ENCODE measurements at places on chromosomes 16 and 17. TPM values are rescaled to one million over a fixed set of nuclear protein-coding genes. Genes with fewer than 3 reads are reported as not detected.

DNA sequence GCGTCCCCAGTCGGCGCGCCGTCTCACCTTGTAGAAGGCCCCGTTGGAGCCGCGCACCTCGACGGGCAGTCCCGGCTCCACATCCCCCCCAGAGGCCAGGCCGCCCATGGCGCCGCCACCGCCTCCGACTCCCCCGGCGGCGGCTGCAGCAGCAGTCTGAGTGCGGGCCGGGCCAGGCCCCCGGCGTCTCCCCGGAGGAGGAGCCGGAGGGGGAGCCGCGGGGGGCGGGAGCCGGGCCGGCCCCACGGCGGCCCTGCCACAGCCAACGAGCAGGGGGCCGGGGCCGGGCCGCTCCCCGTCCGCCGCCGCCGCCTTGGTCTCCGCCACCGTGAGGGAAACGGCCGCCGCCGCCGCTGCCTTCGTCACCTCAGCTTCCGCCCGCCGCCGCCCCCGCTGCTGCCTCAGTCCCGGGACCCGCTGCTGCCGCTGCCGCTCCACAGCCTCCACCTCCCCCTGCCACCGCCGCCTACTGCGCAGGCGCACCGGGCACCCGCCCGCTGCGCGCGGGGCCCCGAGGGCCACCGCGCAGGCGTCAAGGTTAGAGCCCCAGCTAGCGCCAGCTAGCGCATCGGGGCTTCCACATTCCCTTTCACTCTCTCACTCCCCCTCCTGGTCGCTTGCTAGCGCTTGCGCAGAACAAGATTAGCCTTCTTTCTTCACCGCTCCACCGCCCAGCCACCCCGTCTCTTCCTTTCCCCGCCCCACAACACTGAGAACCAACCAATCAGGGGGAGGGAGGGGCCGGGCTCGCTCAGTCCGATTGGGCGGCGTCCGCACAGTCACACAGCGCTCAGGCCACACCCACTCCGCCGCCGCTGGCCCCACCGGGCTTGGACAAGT is at the start of gene FXR2:
Gene FXR2, minus strand, starts transcription at position 473 of the 840 bp plus-strand sequence. Its CDS starts 365 bp downstream, at position 108.
- peaks cover 8% of the 10 kb centered on the region for H3K36me3 ChIP-seq
- DNase-seq: peak; percentile 98
- peak within 1 kb of the TSS; percentile 74 for H3K4me3 ChIP-seq
- H3K27ac ChIP-seq: peak within 1 kb of the TSS; percentile 66

DNA sequence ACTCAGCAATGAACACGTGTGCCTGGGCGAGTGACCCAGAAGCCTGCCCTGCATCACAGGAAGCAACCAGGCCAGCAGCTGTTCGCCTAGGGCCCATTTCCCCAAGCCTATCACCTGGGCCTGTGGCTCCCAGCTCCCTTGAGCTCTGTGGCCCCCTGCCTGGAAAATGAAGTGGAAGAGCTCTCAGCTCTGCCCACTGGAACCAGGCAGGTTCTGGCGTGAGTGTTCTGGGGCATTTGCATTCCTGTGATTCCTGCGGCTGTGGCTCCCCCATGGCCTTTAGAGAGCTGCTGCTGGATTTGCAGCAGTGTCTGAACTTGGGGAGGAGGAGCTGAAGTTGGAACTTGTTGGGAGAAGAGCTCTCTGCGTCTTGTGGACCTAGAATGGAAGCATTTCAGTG is 22.8 kb downstream of the PGS1 start:
- peaks cover 1% of the 10 kb centered on the region for H3K4me1 ChIP-seq
- H3K27ac ChIP-seq: no peak overlapping the region
- no peak for DNase-seq
- no peaks in the 10 kb centered on the region for H3K27me3 ChIP-seq

DNA sequence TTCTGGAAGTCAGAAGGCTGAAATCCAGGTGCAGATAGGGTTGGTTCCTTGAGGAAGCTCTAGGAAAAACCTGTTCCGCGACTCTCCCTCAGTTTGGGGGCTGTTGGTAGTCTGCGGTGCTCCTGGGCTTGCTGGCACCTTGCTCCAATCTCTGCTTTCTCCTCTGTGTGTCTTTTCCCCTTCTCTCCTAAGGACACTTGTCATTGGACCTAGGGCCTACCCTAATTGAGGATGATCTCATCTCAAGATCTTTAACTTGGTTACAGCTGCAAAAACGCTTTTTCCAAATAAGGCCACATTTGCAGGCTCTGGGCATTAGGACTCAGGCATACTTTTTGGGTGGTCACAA is 12.9 kb upstream of the CACNG4 start:
- H3K4me1 ChIP-seq: no peaks in the 10 kb centered on the region
- no peaks in the 10 kb centered on the region for H3K36me3 ChIP-seq
- H3K27me3 ChIP-seq: no peaks in the 10 kb centered on the region
- DNase-seq: no peak

GRCh38 chr16:51405361-51405760 is 254.3 kb upstream of the SALL1 start:
- no peak overlapping the region for H3K4me3 ChIP-seq
- no peaks in the 10 kb centered on the region for H3K4me1 ChIP-seq
- H3K27me3 ChIP-seq: no peaks in the 10 kb centered on the region
- DNase-seq: no peak
- H3K27ac ChIP-seq: no peak overlapping the region

DNA sequence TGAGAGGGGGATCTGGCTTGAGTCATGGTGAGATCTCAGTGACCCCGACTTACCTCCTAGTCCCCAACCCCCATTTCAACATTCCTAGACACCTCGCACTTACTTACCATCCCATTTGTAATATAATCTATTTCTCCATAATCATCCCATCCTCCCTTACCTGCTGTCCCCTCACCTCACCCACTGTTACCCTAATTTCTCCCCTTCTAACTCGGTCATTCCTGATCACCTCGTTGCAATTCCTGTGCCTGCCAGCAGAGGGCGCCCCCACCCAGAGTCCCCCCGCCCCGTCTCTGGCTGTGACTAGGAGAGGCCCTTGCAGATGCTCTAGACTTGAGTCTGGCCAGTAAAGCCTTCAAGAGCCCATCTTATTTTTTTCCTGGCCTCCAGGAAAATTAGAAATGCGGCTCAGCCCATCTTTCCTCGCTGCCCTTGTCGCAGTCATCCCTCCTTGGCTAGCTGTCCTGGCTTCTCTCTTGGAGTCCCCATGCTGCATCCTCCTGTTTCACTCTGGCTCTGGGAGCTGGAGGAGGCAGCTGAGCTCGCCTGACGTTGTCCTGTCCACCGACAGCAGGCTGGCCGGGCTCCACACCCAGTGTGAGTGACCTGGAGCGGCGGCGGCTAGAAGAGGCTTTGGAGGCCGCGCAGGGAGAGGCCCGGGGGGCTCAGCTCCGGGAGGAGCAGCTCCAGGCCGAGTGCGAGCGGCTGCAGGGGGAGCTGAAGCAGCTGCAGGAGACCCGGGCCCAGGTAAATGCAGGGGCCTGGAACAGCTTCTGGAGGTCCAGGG is 5.0 kb downstream of the TBKBP1 start:
- no peak overlapping the region for H3K4me3 ChIP-seq
- H3K36me3 ChIP-seq: no peaks in the 10 kb centered on the region
- no peak overlapping the region for H3K27ac ChIP-seq
- no peaks in the 10 kb centered on the region for H3K27me3 ChIP-seq

GRCh38 chr16:55477736-55478135 is 1.3 kb upstream of the MMP2 start:
- no peak overlapping the region for H3K4me3 ChIP-seq
- no peaks in the 10 kb centered on the region for H3K4me1 ChIP-seq
- H3K27me3 ChIP-seq: peaks cover 3% of the 10 kb centered on the region
- no peaks in the 10 kb centered on the region for H3K36me3 ChIP-seq
- DNase-seq: no peak

DNA sequence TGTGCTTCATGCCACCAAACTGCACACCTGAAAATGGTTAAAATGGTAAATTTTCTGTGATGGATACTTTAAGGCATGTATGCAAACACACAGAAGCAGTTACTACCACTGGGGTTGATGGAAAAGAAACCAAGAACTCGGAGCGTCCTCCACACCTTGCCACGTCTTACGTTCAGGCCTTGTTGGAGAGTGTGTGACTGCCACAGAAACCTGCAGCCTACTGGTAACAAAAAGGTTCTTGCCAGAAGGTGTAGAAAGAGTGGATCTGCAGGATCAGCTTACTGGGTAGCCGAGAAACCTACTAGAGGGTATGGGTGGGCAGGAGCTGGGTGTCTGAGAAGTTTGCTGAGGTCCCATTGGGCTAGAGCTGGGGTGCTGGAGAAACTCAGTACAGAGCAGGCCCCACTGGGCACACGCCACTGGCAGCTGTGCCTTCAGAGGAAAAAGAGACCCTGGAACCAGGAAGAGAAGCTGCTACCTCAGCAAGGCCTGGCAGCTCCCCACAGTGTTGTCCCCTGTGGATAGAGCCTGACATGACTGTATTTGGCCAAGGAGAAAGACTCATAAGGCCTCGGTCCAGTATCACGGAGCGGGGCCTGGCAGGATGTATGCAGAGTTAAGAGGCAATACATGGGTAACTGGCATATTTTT is 204.6 kb downstream of the SEC14L1 start:
- DNase-seq: no peak
- H3K36me3 ChIP-seq: no peaks in the 10 kb centered on the region
- no peak overlapping the region for H3K27ac ChIP-seq
- no peak overlapping the region for H3K4me3 ChIP-seq
- no peaks in the 10 kb centered on the region for H3K27me3 ChIP-seq

- peak overlapping the region; percentile 56 for H3K4me3 ChIP-seq
- H3K4me1 ChIP-seq: peaks cover 29% of the 10 kb centered on the region
- H3K36me3 ChIP-seq: peaks cover 7% of the 10 kb centered on the region
Measured at GRCh38 chr16:81036751-81037350, 1.2 kb downstream of the ATMIN start.

DNA sequence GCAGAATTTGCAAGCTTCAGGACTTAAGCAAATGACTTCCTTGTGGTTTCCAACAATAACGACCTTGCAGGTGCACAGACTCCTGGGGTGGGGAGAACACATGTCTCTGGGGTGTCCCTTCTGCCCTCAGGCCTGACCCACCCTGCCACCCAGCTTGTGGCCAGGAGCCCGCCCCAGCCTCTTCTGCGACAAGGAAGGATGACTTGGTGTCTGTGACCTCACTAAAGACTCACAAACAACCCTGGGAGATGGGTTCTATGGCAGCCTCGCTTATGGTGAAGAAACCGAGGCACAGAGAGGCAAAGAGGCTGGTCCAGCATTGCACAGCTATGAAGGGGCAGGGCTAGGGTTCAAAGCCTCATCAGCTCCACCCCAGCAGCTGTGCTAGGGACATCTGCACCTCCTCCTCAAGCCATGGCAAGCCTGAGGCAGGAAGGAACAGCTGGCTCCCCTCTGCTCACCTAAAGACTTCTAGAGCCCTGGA is 2.6 kb downstream of the ATP2A3 start:
- peak overlapping the region; percentile 7 for H3K4me3 ChIP-seq
- H3K27me3 ChIP-seq: no peaks in the 10 kb centered on the region
- peaks cover 69% of the 10 kb centered on the region for H3K4me1 ChIP-seq

DNA sequence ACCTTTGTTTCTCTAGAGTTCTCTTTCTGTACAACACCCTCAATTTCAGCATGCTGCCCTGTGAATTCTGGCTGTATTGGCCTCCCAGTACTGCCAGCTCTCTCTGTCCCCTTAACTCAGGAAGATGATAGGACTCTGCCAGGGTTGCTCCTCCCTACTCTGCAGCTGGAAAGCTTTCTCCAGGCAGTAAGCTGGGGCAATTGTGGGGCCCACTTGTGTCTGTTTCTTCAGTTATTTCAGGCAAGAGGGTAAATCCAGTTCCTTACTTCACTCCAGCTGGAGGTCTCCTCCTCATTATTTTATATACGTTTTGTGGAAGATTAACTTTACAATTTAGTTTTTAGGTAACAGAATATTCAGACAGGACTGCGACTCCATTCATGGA is 9.9 kb downstream of the C17orf100 start:
- no peaks in the 10 kb centered on the region for H3K27me3 ChIP-seq
- DNase-seq: no peak
- no peaks in the 10 kb centered on the region for H3K36me3 ChIP-seq
- no peak overlapping the region for H3K27ac ChIP-seq
- peaks cover 15% of the 10 kb centered on the region for H3K4me1 ChIP-seq

- no peak overlapping the region for H3K27ac ChIP-seq
- DNase-seq: no peak
- peaks cover 26% of the 10 kb centered on the region for H3K36me3 ChIP-seq
- no peaks in the 10 kb centered on the region for H3K4me1 ChIP-seq
- H3K4me3 ChIP-seq: no peak overlapping the region
- H3K27me3 ChIP-seq: no peaks in the 10 kb centered on the region
Measured at GRCh38 chr16:287298-287811, 4.4 kb downstream of the PDIA2 start.

- H3K27ac ChIP-seq: peak overlapping the region; percentile 99
- no peak for DNase-seq
- H3K4me3 ChIP-seq: peak overlapping the region; percentile 95
- peaks cover 44% of the 10 kb centered on the region for H3K4me1 ChIP-seq
Measured at GRCh38 chr17:68248199-68248825, 469 bp downstream of the AMZ2 start.

DNA sequence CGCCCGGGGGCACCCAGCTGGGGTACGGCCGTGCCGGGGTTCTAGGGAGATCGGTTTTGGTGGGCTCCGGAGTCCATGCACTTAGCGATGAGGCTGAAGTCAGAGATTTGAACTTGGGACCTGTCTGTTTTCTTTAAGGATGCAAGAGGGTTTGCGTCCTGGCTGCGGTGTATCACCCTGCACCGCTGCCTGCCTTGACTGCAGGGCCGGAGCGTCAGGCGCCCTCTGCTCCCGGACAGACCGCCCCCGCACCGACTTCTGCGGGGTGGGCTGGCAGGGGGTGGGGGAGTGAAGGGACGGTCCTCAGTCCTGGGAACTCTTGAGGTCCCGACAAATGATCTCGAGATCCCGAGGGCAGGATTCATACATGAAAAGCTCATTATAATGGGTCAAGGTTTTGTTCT is 701 bp downstream of the PDP2 start:
- H3K36me3 ChIP-seq: peaks cover 18% of the 10 kb centered on the region
- H3K4me1 ChIP-seq: peaks cover 22% of the 10 kb centered on the region
- no peak for DNase-seq
- H3K4me3 ChIP-seq: peak overlapping the region; percentile 80
- no peaks in the 10 kb centered on the region for H3K27me3 ChIP-seq

GRCh38 chr16:66911112-66911511 is 7.6 kb downstream of the CDH16 start:
- H3K36me3 ChIP-seq: no peaks in the 10 kb centered on the region
- no peak overlapping the region for H3K4me3 ChIP-seq
- no peaks in the 10 kb centered on the region for H3K27me3 ChIP-seq
- peaks cover 2% of the 10 kb centered on the region for H3K4me1 ChIP-seq
- no peak for DNase-seq

DNA sequence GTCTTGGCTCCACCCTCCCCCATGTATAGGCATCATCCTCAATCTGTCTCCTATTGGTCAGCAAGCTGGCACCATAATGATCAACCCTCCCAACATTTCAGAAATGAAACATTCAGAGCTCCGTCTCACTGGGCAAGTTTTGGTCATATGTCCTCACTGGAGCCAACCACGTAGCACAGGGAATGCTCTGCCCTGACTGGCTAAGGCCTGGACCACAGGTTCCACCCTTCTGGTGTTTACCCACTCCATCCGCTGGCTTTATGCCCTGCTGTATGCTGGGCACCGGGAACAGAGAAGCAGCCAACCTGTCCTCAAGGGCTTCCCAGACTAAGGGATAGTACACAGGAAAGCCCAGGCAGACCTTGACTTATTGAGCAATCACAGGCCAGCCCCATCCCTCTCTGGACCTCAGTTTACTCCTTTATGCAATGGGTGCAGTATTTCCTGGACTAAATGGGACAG is 20.5 kb downstream of the MYO15A start:
- H3K27me3 ChIP-seq: no peaks in the 10 kb centered on the region
- H3K4me1 ChIP-seq: no peaks in the 10 kb centered on the region
- H3K4me3 ChIP-seq: no peak overlapping the region
- DNase-seq: no peak
- no peaks in the 10 kb centered on the region for H3K36me3 ChIP-seq
- H3K27ac ChIP-seq: no peak overlapping the region

NPIPA3 gene
- 2.5 TPM for total RNA-seq

KRTAP4-4 gene
- total RNA-seq: not detected

NKD1 gene
- 3.8 TPM for total RNA-seq

GJC1 gene
- total RNA-seq: not detected
